Right cardiac atrium (tissue), 5 donors: ENCODE measurements at places on chromosomes 4 and X. TPM values are rescaled to one million over a fixed set of nuclear protein-coding genes. Genes with fewer than 3 reads are reported as not detected.

- no peak for DNase-seq
These were observed 210.8 kb downstream of the MGST2 start for GRCh38 chr4:139876337-139876941.

XAGE1A gene
- not detected for total RNA-seq

- no peak for DNase-seq
These were observed 318.3 kb downstream of the SPIN4 start for GRCh38 chrX:63032811-63033210.

GRCh38 chrX:109958266-109958665 lies 44.6 kb upstream of the TMEM164 start:
- no peak for DNase-seq

ITGB1BP2 gene
- total RNA-seq = 113 TPM

GRCh38 chr4:141473952-141474351 lies 162.4 kb upstream of the IL15 start:
- DNase-seq = no peak

OPN1MW2 gene
- total RNA-seq = not detected

SHOX gene
- not detected for total RNA-seq

CD40LG gene
- 0.46 TPM for total RNA-seq

MAPK10 gene
- total RNA-seq = 7.8 TPM

DNA sequence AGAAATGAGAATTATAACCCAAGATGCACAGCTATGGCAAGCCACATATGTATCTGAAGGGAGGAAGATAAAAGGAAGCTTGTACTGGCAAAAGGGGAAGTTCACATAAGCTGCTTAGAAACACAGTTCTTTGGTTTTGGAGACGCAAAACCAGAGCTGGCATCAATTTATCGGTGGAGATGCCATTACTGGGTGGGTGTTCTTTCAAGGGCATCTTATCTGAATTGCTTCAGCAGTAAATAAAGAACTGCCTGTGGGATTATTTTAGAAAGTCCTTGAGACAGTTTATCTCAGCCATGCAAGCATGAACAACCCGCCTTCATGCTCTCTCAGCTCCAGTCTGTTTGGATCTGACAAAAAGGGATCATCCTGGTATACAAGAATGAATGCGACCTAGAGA lies 60.8 kb downstream of the DDX60 start:
- no peak for DNase-seq

ANXA10 gene
- total RNA-seq = not detected

STATH gene
- not detected for total RNA-seq

DNA sequence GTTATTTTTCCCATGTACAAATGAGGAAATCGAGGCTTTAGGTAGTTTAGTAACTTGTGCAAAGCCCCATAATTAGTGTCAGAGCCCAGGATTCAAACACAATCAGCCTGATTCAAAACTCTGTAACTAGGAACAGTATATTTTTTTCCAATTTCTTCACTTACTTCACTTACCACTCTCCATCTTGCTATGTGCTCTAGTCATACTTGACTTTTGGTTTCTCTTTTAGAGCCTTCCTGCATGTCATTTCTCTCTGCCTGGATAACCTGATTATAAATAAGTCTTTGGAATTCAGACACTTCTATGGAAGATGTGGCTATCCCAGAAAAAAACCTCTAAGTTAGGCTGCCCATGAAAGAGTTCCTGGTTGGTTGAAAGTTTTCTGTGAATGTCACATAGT lies 22.2 kb downstream of the SATL1 start:
- DNase-seq = no peak

CT55 gene
- total RNA-seq = not detected

GRCh38 chr4:109091727-109092409 lies 210.6 kb downstream of the COL25A1 start:
- no peak for DNase-seq

SLC6A8 gene
- 191 TPM for total RNA-seq

ZFP92 gene
- 0.65 TPM for total RNA-seq

- DNase-seq = no peak
These were observed 9.1 kb upstream of the TMPRSS11D start for GRCh38 chr4:67892905-67893304.

DNA sequence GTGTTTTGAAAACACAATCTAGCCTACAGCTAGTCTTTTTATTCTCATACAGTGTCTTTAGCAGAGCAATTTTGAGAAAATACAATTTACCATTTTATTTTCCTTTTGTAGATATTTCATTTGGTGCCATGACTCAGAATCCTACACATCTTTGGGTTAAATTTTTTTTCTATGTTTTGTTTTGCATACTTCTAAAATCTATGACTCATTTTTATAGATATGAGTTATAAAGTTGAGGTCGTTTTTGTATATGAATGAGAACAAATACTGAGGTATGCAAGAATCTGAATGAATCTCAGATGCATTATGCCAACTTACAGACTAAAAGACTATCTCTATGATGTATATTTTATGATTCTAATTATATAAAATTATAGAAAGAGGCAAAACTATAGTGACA lies 206.5 kb upstream of the ANXA10 start:
- no peak for DNase-seq

DNA sequence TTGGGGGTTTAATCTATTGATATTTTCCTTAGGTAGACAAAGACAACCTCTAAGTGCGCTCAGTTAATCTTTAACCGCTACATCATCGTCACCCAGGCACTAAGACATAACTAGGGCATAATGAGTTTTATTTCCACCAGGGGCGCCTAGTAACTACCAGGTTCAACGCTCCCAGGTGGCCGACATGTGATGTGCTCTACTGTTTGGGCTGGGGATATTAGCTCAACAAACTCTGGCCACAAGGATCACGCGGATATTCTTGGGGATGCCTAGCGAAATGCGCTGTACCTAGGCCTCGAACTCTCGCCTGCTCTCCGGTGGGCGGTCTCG lies 915 bp upstream of the RAB33B start:
- DNase-seq = no peak

GRCh38 chrX:33336783-33337182 lies 125.4 kb upstream of the DMD start:
- no peak for DNase-seq

DNA sequence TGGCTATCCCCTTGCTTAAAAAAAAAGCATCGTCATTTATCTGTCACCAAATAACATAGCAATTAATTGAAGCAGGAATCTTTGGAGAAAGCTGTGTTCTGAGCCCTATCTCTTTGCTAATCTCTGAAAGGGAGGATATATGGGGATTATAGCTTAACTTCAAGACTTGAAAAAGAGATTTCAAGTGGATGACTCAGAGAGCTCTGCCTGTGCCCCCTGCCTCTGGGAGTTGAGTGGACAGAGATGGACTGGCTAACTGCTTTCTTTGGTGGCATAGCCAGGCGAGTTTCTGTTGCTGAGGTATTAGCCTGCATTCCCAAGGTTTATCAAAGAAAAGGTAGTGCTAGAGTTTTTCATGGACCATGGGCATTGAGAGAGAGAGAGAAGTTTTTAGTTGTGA lies 91.6 kb downstream of the DDIT4L start:
- no peak for DNase-seq

- DNase-seq = no peak
These were observed 352.9 kb downstream of the GASK1B start for GRCh38 chr4:157819693-157820464.

GRCh38 chr4:153787061-153787560 lies 1.8 kb downstream of the SFRP2 start:
- DNase-seq = no peak

- no peak for DNase-seq
These were observed 966 bp downstream of the TBC1D25 start for GRCh38 chrX:48540480-48540879.

SYNPO2 gene
- total RNA-seq = 134 TPM

GRCh38 chr4:99893029-99893428 lies 1.2 kb downstream of the LAMTOR3 start:
- no peak for DNase-seq

SPOCK3 gene
- not detected for total RNA-seq

GRCh38 chr4:6834867-6835266 lies 52.3 kb downstream of the KIAA0232 start:
- no peak for DNase-seq

GCNA gene
- total RNA-seq = 2.0 TPM

- DNase-seq = no peak
These were observed 110.1 kb downstream of the GBA3 start for GRCh38 chr4:22802876-22803275.

ZNF41 gene
- total RNA-seq = 15.0 TPM

TCP11X1 gene
- not detected for total RNA-seq

DNA sequence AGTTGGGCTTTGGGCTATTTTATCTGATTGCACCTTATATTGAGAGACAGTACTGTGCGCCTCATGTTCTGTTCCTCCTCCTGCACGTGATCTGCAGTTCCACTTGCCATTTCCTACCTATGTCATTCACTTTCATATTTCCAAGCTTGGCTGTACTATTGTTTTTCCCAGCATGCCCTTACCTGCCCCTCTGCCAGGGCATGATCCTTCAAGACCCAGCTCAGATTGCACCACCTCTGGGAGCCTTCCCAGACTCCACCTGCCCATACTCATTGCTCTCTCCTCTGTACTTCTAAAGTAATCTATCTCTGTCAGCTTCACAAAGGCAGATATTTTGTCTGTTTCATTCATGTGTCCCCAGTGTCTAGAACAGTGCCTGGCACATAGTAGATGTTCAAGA lies 11.6 kb downstream of the SLC25A5 start:
- DNase-seq = no peak

ZDHHC15 gene
- total RNA-seq = 4.6 TPM

C1GALT1C1 gene
- total RNA-seq = 21.3 TPM

DNA sequence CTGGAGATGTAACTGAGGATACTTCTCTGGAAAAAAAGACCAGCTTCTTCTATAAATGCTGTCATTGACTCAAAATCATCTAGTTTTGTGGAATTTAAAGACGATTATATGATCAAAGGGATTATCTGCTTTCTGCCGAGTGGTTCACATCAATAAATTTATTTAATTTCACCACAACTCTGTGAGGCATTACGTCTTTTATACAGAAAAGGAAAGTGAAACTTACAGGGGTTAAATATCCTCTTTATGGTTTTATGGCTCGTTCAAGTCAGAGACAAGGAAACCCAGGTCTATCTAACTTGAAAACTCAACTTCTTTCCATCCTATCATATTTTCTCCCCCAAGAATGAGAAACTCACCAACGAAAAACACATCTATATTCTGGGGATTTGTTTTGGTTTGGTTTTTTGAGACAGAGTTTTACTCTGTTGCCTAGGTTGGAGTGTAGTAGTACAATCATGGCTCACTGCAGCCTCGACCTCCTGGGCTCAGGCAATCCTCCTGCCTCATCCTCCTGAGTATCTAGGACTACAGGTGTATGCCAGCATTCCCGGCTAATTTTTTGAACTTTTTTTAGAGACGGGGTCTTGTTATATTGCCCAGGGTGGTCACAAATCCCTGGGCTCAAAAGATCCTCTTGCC lies 377.9 kb upstream of the EMCN start:
- DNase-seq = no peak

GRCh38 chr4:73843369-73843768 lies 6.9 kb downstream of the CXCL6 start:
- no peak for DNase-seq

- no peak for DNase-seq
These were observed 7.0 kb downstream of the CYBB start for GRCh38 chrX:37786624-37787422.

NR0B1 gene
- not detected for total RNA-seq

ZCCHC18 gene
- total RNA-seq = 1.6 TPM

DNA sequence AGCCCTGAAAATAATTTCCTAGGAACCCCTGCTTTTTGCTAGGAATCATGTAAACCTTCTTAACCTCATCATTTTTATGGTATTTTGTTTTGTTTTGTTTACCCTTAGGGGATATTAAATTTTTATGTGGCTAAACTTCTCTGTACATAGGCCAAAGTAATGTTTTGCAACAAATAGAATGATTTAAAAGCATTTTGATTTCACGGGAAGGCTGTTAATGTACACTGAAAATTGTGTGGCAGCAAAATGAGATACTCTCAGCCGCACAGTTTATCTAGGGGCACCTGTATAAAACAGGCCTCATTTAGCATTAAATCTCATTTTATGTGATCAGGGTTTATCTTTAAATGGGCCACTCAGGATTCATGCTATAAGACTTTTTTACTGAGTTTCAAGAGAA lies 175.0 kb downstream of the ANTXR2 start:
- no peak for DNase-seq

GEMIN8 gene
- total RNA-seq = 9.5 TPM

- no peak for DNase-seq
These were observed 138.0 kb upstream of the BOD1L1 start for GRCh38 chr4:13765539-13765938.

DNA sequence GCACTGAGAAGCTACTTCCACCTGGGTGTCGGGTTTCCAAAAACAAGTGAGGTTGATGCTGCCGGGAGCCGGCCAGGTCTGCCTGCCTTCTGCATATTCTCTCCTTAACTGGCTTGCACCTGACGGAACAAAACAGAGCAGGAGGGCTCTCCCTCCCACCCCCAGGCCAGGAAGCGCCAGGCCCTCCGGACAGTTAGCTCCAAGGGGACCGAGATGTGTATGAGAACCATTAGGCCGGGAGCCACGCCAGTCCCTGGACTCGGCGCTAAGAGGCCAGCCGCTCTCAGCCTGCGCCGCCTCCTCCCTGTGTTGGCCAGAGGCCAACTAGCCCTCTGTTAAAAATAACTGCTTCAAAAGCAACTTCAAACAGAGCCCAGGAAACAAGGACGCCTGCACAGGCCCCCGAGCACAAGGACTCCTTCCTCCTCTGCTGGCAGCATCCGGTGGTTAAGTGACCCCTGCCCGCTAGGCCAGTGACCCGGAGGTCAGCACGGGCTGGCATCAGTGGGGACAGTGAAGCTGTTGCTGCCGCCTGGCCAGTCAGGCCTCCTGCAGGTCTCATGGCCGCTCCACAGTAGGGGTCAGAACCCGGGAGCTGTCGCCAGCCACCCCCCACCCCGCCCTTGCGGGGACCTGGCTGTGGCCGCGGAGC lies 107.9 kb downstream of the ABLIM2 start:
- peak; percentile 81 for DNase-seq

- peak; percentile 95 for DNase-seq
These were observed 16.0 kb upstream of the SH3TC1 start for GRCh38 chr4:8182858-8183725.

DNA sequence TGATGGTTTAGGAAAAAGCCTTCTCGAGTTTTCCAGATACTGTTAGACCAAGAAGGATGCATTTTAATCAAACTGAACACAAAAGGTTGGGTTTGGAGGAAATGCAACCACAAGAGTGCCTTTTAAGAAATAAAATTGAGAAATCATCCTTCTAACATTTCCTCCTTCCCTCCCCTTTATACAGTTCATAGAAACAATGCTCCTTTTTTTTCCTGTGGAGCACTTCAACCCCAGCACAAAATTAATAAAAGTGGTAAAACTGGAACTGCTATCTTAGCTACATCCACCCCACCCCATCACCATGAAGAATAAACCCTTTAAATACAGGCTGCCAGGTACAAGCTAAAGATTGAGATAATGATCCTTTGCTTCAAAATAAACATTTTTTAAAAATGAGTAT lies 211.1 kb downstream of the RELL1 start:
- no peak for DNase-seq
